Activated T-helper 1 cell treated with anti-CD3 and anti-CD28 coated beads, Interleukin-12 subunit alpha, Interleukin-12 subunit beta, Interleukin-2, Interleukin-4 antibody, amounts not matched to agents 30 ng/mL and 10 ng/mL and 1 ng/mL, durations not matched to agents 14 hours and 24 hours and 36 hours (primary cell): ENCODE measurements at places on chromosomes 1 and 21. TPM values are rescaled to one million over a fixed set of nuclear protein-coding genes. Genes with fewer than 3 reads are reported as not detected.

The DNMT3L gene
- total RNA-seq = not detected in 2 replicates

The C1orf185 gene
- total RNA-seq = not detected in 2 replicates

The PAPPA2 gene
- total RNA-seq = 0.10 and 0.22 TPM in 2 replicates

The RASAL2 gene
- not detected in 2 replicates for total RNA-seq

DNA sequence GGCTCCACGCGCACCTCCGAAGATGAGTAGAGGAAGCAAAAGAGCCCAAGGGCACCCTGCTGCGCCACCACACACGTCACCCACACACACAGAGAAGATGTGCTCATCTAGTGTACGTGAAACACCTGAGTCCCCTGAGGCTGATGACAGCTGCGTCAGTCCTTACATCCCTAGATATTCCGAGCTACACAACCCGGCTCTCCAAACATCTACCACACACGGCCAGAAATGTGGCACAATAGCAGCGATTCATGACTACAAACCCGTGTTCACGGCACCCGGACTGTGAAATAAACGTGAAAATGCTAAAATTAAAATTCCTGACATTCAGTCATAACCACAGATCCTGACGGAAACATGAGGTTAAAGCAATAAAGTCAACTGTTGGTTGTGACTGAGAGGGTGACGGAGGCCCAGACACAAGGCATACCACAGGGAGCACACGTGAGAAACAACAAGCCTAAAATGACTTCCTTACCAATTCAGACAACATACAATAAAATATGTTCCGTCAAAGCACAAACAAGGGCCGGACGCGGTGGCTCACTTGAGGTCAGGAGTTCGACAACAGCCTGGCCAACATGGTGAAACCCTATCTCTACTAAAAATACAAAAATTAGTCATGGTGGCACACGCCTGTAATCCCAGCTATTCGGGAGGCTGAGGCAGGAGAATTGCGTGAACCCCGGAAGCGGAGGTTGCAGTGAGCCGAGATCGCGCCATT lies 7.3 kb downstream of the SSU72 start:
- peaks cover 38% of the 10 kb centered on the region for H3K36me3 ChIP-seq
- no peak overlapping the region for H3K27ac ChIP-seq
- DNase-seq = no peak
- no peaks in the 10 kb centered on the region for H3K27me3 ChIP-seq
- H3K4me3 ChIP-seq = no peak overlapping the region

GRCh38 chr1:116516631-116517030 lies 54.2 kb downstream of the CD58 start:
- peaks cover 63% of the 10 kb centered on the region for H3K4me1 ChIP-seq
- H3K27ac ChIP-seq = peak overlapping the region; percentile 46

DNA sequence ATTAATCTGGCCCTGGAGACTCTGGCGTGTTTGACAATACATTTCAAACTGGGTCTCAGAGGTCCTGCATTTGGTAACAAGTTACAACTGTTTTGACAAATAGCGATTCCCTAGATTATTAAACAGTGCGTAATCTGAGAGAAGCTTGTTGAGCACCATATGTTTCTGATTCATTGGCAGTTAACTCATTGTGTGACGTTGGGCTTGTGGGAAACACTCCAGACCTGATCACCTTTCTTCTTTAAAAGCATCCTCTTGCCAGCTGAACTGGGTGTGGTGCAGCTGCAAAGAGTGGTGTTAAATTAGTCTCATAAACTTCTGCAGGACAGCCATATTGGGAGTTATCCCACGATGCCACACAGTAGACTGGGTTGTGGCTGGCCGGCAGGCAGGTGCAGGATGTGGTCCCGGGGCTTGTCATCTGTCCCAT lies 82.7 kb downstream of the CDC7 start:
- no peak for DNase-seq
- H3K36me3 ChIP-seq = peaks cover 11% of the 10 kb centered on the region
- H3K27me3 ChIP-seq = peaks cover 4% of the 10 kb centered on the region
- H3K4me1 ChIP-seq = peaks cover 24% of the 10 kb centered on the region
- no peak overlapping the region for H3K27ac ChIP-seq

- H3K27me3 ChIP-seq = no peaks in the 10 kb centered on the region
- H3K4me1 ChIP-seq = no peaks in the 10 kb centered on the region
- H3K27ac ChIP-seq = no peak overlapping the region
- no peak for DNase-seq
Observed at GRCh38 chr1:62823556-62823955, 39.6 kb downstream of the ATG4C start.

GRCh38 chr1:168312718-168313604 lies 32.3 kb downstream of the TBX19 start:
- H3K4me1 ChIP-seq = peaks cover 34% of the 10 kb centered on the region
- H3K27ac ChIP-seq = peak overlapping the region; percentile 10
- H3K4me3 ChIP-seq = no peak overlapping the region
- DNase-seq = no peak

DNA sequence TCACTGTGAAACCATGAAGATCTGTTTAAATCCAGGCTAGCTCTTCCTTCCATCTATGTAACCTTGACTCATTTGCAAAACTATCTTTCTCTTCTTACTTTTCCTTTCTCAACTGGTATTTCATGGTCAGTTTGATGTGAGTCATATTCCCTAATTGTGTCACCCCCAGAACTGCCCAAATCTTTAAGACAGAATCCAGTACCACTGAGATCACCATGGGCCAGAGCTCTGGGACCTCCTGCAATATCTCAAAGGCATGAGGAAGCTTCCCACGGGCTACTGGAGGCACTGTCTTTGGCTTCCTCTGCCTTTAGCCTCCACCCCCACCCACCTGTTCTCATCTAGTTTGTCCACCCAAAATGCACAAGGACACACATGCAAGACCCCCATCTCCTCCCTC lies 274.4 kb upstream of the FMN2 start:
- H3K4me1 ChIP-seq = peaks cover 6% of the 10 kb centered on the region
- H3K36me3 ChIP-seq = no peaks in the 10 kb centered on the region
- no peak overlapping the region for H3K27ac ChIP-seq
- no peaks in the 10 kb centered on the region for H3K27me3 ChIP-seq
- no peak overlapping the region for H3K4me3 ChIP-seq
- DNase-seq = no peak
